ENCODE measurements at places on chromosomes 1 and 21.

GRCh38 chr1:76867342-76868130 is at the start of gene ST6GALNAC5:
ST6GALNAC5 (plus strand) TSS chr1:76867480.
- DNase-seq: peak; percentile 37

DNA sequence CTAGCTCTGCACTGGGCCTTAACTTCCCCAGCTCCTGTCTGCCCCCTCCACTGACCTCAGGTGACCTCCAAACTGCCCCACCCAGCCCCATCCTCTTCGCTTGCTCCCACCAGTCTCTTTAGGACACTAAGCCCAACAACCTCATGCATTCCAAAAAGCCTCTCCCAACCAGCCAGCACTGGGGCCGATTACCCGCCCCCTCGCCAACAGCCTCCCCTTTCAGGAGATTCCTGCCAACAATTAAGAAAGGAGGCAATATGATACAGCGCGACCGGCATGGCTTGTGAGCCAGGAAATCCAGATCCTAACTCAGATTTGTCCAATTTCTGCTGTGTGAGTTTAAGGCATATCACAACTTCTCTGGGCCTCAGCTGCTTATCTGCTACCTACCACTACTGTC is 14.7 kb downstream of the KANK4 start:
- DNase-seq: no peak

GRCh38 chr21:14115646-14116045 is 95.1 kb downstream of the LIPI start:
- DNase-seq: no peak

DNA sequence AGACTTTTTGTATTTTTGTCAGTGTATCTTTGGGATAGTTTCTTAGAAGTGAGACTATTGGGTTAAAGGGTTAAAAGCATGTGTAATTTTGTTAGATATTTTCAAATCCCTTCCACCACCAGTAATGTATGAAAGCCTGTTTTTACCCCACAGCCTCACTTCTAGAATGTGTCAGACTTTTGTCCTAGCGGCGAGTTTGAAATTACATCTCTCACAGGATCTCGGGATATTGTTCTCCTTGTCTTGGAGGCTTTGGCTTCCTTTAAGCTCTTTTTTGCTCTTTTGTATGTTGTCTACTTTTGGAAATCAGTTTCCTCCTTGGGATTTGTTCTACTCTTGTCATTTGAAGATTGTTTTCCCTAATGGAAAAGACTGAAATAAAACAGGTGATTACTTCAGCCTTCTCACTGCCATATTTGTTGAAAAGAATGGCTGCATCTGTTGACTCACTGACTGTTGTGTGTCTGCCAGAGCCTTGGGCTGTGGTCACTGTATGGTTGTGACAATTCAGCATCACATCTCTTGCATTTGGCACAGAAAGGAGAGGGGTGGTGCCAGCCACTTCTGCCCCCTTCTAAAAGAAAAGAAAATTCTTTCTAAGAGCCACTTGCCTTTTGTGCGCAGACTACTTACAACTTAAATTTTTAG is 22.6 kb downstream of the ST3GAL3 start:
- no peak for DNase-seq

- DNase-seq: no peak
Observed at GRCh38 chr1:11765661-11766428, 3.9 kb downstream of the C1orf167 start.

- no peak for DNase-seq
Observed at GRCh38 chr1:168739908-168740307, 10.9 kb upstream of the DPT start.

GRCh38 chr1:151733126-151733525 is 11.8 kb downstream of the RIIAD1 start:
- DNase-seq: no peak

GRCh38 chr1:41493117-41493536 is 8.6 kb upstream of the EDN2 start:
- DNase-seq: no peak

GRCh38 chr1:75503221-75503974 is 107.5 kb downstream of the SLC44A5 start:
- DNase-seq: no peak

GRCh38 chr21:45555557-45556301 is 13.5 kb upstream of the SLC19A1 start:
- DNase-seq: peak; percentile 83

GRCh38 chr21:31403596-31404333 is 59.7 kb upstream of the TIAM1 start:
- DNase-seq: no peak

DNA sequence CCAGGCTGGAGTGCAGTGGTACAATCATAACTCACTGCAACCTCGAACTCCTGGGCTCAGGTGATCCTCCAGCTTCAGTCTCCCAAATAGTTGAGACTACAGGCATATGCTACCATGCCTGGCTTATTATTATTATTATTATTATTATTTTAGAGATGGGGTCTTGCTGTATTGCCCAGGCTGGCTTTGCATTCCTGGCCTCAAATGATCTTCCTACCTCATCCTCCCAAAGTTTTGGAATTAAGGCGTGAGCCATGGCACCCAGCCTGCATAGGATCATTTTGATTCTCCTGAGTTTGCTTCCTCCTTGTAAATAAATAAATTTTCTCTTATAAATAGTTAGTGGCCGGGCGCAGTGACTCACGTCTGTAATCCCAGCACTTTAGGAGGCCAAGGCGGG is 6.2 kb downstream of the DDI2 start:
- DNase-seq: no peak

DNA sequence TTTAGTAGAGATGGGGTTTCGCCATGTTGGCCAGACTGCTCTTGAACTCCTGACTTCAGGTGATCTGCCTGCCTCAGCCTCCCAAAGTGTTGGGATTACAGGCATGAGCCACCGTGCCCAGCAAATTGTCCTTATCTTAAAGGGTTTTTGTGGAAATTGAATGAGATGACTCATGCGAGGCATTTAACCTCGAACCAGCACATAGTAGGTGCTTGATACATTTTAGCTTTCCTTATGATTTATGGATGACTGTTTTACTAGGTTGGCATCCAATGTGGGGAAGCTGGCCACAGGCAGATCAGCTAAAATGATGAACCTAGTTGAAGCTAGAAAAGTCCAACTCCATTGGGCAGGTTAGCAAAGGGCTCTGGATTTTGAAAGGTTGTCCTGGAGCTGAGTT is 1.4 kb upstream of the COL9A2 start:
- DNase-seq: no peak

Data from hematopoietic multipotent progenitor cell treated with erythropoietin and hydrocortisone succinate and interleukin-3 and kit ligand, for 4 days (in vitro differentiated cells).